ENCODE measurements at places on chromosomes 2 and 18. TPM values are rescaled to one million over a fixed set of nuclear protein-coding genes. Genes with fewer than 3 reads are reported as not detected.

GRCh38 chr2:11556101-11556806 is 22.4 kb downstream of the GREB1 start:
- no peak for DNase-seq

DNA sequence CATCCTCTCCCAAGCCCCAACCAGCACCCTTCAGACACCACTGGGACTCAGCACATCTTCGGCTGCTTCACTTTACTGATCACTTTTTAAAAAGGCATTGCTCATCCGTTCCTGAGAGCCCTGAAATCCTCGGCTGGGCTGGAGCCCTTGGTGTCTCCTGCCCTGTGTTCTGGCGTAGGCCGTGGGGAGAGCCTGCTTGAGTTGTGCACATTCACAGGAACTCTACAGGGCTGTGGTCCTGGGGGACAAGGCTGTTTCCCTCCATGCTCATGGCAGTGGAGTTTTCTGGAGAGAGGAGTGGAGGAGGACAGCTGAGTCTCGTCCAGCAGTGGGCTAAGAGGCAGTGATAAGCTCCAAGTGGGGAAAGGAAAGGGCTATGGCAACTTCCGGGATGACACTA is 15.9 kb downstream of the CENPA start:
- no peak for DNase-seq

GRCh38 chr2:5766056-5766455 is 73.9 kb downstream of the SOX11 start:
- DNase-seq: no peak

DNA sequence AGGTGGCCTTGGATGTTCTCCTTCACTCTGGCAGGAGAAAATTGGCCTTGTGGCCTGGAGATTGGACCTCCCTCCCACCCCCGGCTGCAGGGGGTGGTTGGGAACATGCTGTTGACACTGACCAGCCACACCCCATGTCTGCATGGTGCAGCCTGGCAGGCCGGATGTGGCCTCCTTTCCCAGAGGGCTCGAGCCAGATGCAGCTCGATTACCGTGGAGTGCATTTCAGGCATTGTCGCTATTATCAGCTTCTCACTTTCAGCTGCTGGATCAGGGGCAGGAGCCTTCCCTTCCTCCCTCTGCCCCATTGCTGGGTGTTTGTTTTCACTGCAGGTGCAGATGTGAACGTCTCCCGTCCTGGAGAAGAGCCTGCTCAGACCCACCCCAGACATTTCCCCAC is 211.0 kb upstream of the SIX2 start:
- no peak for DNase-seq

- DNase-seq: no peak
These were observed 13.3 kb upstream of the TCF7L1 start for GRCh38 chr2:85119900-85120299.

DNA sequence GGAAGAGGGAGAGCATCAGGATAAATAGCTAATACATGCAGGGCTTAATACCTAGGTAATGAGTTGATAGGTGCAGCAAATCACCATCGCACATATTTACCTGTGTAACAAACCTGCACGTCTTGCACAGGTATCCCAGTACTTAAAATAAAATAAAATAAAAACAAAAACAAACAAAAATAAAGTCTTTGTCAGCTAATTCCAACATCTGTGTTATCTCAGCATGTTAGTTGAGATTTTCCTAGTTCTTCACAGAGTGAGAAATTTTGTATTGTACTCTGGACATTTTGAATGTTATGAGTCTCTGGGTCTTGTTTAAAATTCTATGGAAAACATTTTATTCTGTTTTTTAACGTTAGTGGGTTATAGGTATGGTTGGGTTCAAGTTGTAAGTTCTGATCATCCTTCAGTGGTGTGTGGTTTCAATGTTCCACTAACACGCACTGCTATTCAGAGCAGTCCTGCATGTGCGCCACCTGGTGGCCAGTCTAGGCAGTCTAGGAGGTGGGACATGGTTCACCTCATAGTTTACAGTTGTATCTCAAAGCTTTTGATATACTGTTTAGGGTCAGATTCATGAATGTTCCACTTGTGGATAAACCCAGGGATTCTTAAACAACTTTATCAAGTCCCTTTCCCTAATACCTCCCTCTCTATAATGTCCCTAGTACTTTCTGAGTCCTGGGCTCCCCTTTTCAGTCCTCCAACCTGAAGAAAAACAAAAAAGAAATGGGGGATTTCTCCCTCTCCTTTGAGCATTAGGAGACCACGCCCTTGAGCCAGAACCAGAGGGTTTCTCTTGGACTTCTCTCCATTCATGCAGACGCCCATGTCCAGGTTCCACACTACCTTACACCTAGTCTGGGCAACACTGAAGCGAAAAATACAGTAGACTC is 213.4 kb upstream of the GATA6 start:
- peak; percentile 48 for DNase-seq

- DNase-seq: no peak
These were observed 156.0 kb downstream of the CERS6 start for GRCh38 chr2:168611896-168612650.

DNA sequence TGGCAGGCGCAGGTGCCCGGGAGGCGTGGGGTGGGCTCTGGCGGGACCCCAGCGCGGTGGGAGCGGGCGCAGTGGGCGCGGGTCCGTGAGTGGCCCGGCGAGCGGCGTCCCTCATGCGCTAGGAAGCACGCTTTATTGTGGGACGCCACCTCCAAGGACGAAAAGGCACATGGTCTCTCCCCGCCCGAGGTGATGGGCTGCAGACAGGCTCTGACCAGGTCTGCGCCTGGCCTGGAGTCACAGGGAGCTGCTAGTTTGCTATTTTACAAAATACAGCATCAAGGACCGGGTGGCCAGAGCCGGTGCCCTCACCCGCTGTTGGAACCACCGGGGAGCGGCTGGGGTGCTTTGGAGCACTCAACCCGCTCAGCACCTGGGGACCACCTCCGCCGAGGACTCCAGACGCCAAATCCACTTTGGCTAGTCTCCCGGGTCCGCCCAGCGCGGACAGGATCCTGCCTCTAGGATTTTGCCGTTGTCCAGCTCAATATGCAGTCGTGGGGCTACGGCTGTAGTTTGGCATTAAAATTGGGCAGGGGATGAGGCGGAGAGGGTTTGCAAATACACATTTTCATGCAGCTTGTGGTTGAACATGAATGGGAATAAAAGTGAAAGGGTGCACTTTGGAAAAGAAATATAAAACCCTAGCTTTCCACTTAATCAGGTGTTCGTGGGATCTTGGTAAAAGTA is 65.4 kb downstream of the LRRFIP1 start:
- no peak for DNase-seq

DNA sequence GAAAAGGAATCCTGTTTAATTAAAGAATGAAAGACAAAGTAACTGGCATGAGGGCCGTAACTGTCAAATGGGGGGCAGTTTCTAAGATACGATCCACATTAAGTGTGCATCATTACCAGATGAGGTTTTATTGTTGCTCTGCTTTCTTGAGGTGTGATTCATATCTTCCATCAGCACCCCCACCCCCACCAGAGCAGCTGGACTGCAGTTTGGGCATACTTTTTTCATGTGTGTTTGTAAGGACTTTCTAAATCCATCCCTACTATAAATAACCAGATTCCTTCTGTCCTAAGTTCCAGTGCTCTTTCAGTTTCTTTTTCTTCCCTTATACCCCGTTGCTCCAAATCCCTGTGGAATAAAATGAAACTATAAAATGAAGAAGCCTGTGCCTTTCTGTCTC is 142.1 kb downstream of the CDCA7 start:
- DNase-seq: no peak

DNA sequence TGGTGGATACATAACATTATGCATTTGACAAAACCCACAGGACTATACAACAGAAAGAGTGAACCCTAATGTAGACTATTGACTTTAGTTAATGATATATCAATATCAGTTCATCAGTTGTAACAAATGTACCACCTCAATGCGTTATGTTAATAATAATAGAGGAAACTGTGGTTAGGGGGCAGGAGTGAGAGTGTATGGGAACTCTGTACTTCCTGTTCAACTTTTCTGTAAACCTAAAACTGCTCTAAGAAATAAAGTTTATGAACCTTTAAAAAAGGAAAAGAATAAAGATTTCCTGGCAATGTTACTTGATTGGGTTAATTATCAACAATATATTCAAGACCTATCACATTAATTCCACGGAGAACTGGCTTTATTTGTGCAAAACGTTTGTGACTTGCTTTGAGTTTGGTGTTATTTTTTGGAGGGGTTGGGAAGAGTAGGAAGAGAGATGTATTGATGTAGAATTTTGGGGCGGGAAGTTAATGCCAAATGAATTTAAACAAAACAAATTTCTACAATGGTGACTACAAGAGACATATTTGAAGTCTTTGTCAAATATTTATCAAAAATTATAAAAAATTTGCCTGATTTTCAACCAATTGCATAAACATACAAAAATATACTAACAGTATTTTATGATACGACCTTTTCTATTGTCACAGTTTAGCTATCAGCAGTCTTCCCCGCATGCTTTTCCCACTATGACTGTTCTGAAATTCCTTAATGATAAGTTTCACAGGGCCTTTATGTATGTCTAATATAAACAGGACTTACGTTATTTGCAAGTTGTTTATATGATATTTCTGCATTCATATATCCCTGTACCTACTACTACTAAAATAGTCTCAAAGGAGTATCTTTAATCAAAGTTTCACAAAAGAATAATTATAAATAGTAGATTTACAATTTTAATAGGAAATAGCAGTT is 2.1 kb upstream of the RTN4 start:
- no peak for DNase-seq

SEMA4C gene
- polyA plus RNA-seq: 11.5 TPM

DUSP2 gene
- 875 TPM for polyA plus RNA-seq

UPP2 gene
- polyA plus RNA-seq: not detected

CNTNAP5 gene
- not detected for polyA plus RNA-seq

RUFY4 gene
- not detected for polyA plus RNA-seq

HS6ST1 gene
- 6.0 TPM for polyA plus RNA-seq
